ENCODE measurements at places on chromosomes 3 and 15. TPM values are rescaled to one million over a fixed set of nuclear protein-coding genes. Genes with fewer than 3 reads are reported as not detected.

Gene RNF111
- polyA plus RNA-seq: 25.3 TPM

Gene CLSTN2
- polyA plus RNA-seq: not detected

Gene CCR3
- 0.15 TPM for polyA plus RNA-seq

Gene MUC20
- polyA plus RNA-seq: 0.39 TPM

Gene TFDP2
- polyA plus RNA-seq: 29.7 TPM

Gene ABCC5
- 5.6 TPM for polyA plus RNA-seq

Gene NMNAT3
- 0.89 TPM for polyA plus RNA-seq

Gene PP2D1
- 0.64 TPM for polyA plus RNA-seq

Gene DBR1
- 12.9 TPM for polyA plus RNA-seq

Gene IMPG2
- 0.05 TPM for polyA plus RNA-seq

Gene EIF4E3
- polyA plus RNA-seq: 1.7 TPM

Gene ZIC1
- polyA plus RNA-seq: not detected

Gene CXCR6
- polyA plus RNA-seq: 0.69 TPM

Gene GJD2
- not detected for polyA plus RNA-seq

Gene SCN11A
- polyA plus RNA-seq: not detected

Gene HRG
- polyA plus RNA-seq: not detected

Gene DGKG
- 2.5 TPM for polyA plus RNA-seq

Gene ASB14
- polyA plus RNA-seq: 0.53 TPM

Gene KPNA4
- polyA plus RNA-seq: 9.5 TPM

Gene CILP
- not detected for polyA plus RNA-seq

Gene OR5K2
- polyA plus RNA-seq: not detected

Gene UQCC5
- polyA plus RNA-seq: 23.7 TPM

Gene XCR1
- polyA plus RNA-seq: not detected

Measured in IgD-negative memory B cell (primary cell).